ENCODE measurements at places on chromosomes 1 and 21.
A peak's percentile ranks its signal among the peaks of the same experiment; 100 is the strongest.

DNA sequence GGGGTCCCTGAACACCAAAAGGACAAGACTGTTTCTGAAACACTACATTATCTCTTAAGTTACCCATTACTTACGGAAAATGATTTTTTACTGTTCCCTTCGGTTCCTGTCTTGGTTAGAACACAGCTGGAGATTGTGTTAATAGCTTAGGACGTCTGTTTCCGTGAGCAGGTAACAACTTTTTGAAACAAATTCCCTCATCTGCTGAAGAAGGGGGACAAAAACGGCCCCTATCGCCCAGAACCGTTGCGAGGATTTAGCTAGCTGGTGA is 67.8 kb downstream of the SLC35A3 start:
- DNase-seq, result peak; percentile 60

DNA sequence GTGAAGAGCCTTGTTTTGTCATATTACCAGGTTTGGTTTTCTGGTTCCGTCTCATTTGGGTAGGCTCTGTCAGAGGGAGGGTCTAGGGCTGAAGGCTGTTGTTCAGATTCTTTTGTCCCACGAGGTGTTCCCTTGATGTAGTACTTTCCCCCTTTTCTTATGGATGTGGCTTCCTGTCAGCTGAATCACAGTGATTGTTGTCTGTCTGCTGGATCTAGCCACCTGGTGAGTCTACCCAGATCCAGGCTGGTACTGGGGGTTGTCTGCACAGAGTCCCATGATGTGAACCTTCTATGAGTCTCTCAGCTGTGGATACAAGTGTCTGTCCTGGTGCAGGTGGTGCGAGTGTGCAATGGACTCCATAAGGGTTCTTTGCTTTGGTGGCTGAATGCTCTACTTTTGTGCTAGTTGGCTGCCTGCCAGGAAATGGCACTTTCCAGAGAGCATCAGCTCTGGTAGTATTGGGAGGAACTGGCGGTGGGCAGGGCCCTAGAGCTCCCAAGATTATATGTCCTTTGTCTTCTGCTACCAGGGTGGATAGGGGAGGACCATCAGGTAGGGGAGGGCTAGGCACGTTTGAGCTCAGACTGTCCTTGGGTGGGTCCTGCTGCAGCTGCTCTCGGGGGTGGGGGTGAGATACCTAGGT is 246.0 kb downstream of the RYR2 start:
- peak; percentile 8 for DNase-seq

DNA sequence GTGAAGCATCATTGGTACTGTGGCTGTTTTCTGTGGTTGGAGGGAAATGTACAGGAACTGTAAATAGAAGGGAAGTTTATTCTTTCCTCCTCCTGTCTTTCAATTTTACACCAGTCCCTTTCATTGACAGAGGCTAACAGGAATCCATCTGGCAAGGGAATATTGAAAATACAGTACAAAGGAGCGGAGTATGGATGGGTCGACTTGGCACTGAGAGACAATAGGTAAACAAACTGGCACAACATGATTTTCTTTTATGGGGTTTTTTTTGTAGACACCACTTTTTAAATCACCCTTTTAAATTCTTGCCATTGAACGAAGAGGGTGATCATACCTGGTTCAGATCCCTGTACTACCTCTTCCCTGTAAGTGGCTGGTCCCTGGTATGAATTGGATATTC is 341.3 kb downstream of the RWDD3 start:
- DNase-seq, result no peak

DNA sequence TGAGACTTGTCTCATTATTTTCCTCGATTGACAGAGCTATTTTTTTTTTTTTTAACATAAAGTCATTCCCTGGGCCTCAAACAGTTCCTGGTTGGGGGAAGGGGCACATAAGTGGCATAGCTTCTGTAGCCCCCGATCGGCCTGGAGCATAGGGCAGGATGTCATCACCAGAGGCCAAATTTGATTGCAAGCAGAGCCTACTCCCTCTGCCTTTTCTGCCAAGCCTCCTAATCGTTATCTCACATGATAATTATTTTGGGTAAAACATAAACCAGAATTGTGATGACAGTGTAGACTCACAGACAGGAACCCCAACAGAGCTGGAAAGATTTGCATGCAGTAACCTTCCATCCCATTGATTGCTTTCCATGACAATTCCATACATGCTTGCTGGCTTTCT is 404.8 kb downstream of the PCP4 start:
- no peak for DNase-seq

DNA sequence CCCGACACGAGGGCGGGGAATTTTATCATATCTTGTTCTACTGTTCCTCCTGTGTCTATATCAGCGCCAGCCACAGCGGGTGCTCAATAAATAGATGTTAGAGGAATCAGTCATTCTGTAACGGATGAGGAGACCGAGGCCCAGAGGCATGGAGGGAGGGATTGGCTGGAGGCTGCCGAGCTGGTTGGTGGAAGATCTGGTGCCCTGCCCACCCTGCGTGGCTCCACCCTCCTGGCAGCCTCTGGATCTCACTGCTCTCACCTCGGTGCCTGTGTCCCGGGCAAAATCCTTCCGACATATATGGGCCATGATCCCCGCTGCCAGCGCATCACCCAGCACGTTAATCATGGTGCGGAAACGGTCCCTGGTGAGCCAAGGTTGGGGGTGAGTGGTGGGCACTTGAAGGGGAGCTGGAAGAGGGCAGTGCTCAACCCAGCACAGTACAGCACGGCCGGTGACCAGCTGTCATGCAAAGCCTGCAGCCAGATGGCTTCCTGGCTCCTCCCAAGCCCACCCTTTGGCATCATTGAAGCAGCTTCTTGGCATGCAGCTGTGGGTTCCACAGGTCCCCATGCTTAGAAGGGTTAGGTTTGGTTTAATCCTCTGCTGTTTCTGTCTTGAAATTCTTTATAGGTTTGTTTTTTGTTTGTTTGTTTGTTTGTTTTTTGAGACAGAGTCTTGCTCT is 26.7 kb downstream of the PODN start:
- no peak for DNase-seq

DNA sequence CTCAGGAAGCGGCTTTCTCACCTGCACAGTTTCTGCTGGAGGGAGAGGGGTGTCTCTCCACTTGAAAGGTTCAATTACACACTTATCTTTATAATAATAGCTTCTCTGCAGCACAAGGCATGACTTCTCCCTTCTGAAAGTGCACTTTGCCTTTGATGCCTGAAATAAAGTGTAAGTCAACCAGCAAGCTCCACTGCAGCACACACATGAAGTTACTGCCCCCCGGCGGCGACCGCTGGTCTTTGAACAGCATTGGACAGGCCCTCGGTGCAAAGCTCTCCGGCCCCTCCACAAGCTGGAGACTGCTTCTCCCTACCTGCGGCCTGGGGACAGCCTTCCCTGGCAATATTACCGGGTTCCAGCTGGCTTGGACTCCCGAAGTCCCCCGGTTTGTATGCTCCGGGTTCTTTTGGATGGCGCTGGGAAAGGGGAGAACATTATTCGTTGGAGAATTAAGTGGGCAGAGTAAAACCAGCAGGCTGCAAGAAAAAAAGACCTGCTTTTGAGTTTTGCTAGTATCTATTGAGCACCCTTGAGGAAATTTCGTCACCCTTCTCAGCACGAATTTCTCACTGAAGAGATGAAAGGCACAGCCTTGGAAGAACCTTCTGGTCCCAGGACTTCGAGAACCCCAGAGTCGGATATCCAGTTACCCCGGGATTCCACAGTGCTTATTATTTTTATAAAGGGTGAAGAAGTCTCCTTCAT is 11.8 kb downstream of the RCAN1 start:
- DNase-seq, result peak; percentile 95

DNA sequence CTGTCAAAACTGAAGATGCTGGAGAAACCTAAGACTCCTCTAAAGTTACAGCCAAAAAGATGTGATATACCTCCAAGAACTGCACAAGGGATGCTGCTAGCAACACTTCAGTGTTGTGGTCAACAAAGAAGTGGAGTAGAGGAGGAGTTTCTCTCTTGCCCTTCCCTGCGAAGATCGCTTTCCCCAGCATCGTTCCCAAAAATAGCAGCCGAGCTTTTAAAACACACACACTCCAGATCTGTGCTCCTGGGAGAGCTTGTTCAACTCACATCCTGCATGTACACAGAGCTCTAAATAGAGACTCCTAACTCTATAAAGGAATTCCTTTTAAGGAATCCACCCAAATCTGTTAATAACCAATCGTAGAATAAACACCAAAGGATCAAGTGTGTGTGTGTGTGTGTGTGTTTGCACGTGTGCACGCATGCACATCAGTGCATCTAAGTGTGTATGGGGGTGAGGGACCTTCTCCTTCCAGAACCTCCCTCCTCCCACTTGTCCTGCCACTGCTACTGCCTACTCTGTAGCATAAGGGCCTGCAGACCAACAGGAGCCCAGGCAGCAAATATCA is 58.5 kb downstream of the PSMG1 start:
- DNase-seq, result no peak

Measured in NCI-H748 treated with DMSO at 0.1 percent for 48 hours (cell line).